ENCODE measurements at places on chromosomes 1 and 21.

GRCh38 chr1:205190845-205191577 is 20.5 kb downstream of the DSTYK start:
- no peak for DNase-seq

DNA sequence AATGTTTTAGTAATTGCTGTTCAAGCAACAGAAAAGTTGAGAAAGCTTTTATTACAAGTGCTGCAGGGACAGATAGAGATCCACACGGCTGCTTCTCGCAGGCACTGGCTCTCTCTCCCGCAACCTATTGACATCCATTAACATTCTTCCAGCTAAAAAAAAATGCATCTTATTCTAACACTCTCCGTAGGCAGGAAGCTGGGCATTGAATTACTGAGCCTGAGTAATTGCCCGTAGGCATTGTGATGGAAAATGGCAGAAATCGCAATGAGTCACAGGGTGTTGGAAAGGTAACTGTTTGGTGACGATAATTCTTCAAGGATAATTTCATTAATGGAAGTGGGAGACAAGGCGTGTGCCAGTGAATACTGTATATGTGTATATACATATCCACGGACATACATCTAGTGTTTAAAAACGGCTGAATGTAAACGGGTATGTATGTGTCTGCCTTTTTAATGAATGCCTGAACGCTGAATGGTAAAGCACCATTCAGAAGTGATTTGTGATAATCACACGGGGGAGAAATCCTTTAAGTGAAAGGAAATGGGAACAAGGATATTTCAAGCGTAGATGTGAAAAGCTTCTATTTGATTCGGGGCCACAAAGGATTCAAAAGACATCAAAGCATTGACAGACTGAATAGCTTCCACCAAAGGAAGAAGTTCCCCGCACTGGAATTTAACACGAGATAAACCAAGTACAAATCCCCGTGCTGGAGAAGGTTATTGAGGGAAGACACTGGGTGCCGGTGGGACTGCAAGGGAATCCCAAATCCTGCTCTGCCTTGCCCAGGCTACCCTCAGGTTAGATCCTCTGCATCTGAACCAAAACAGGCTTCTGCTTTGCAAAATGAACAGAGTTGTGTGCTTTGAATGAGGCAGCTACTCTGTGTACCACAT is 567.2 kb downstream of the NPHP4 start:
- no peak for DNase-seq

DNA sequence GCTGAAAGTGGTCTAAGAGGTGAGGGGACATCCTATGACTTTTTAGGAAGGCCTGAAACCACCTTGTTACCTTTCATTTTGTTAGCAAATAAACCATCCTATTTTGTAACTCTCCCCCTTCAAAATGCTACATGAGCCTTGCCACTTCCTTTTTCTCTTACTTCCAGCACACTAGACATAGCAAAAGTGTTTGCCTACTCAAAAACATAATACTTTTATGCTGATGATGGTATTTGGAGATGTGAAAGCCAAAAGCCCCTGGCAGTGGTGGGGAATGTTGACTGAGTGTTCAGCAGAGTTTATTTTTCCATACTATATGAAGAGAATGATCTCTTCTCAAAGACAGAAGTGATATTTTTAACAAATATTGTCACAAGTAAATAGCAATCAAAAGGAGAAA is 134.2 kb downstream of the EDEM3 start:
- no peak for DNase-seq

DNA sequence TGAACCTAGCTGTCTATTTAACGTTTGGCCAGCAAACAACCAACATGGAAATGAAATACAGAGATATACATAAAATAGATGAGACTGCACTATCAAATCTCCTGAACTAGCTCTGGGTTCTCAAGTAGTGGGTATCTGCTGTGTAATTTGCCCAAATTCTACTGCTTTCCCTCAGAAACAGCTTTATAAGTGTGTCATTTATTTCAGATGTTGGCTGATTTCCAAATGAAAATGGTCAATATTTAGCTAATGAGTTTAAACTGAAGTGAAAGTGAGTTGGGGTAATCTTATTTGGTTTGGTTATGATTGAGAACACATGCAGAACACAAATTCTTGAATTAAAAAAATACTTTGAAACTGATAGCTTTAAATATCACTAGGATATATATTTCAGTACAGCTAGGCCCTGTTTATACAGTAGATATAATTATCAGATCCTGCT is 601.7 kb upstream of the CXADR start:
- DNase-seq: no peak

GRCh38 chr1:18670121-18670867 is 39.6 kb downstream of the PAX7 start:
- DNase-seq: no peak

GRCh38 chr1:184487531-184488193 is 100.8 kb downstream of the C1orf21 start:
- no peak for DNase-seq

Data from HCT116 (cell line).